Nucleus accumbens (tissue), 56 donors: ENCODE measurements at places on chromosomes 4 and X.

- no peak for DNase-seq
Measured at GRCh38 chr4:79178760-79179159, 147.1 kb downstream of the NAA11 start.

DNA sequence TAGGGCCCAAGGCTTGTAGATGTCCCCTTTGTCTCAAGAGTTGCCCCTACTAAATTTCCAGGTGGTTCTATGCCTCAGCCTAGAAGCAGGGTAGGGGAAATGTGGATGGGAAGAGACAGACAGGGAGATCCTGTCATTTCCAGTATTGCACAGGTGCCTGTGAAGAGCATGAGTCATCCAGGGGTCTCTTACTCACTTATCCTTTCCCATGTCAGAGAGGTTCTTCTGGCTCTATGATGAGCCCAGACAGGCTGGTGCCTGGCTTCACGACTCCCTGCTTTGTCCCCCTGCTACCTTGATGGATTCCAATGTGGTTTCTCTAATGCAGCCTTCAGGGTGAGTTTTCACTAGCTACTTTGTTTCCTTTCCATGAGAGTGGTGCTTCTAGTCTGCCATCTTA is 35.2 kb upstream of the DDX60 start:
- no peak for DNase-seq

- no peak for DNase-seq
Measured at GRCh38 chr4:132382243-132382642, 766.9 kb upstream of the PCDH10 start.

- DNase-seq, result no peak
Measured at GRCh38 chrX:115584696-115585095, 23.7 kb downstream of the PLS3 start.

DNA sequence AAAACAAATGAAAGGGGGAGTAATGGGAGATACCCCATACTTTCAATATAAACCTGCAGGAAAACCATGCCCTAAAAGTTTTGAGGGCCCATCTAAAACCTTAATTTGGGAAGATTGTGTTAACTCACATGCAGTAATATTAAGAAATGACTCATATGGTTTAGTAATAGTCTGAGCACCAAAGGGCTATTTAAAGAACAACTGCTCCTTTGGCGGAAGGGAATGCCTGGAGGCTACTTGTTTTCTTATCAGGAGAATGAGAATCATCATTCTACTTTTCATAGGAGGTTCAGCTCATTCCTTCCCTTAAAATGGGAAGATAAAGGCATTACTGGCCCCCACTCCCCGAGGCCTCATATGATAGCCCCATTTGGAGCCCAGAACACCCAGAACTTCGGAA is 47.6 kb downstream of the SPIN3 start:
- no peak for DNase-seq
